ENCODE measurements at places on chromosomes 13 and 19.

GRCh38 chr19:38793177-38793576, 4.2 kb downstream of the LGALS7B start:
- DNase-seq: peak; percentile 26

GRCh38 chr13:109788372-109789111, 2.2 kb upstream of the IRS2 start:
- no peak for DNase-seq

GRCh38 chr19:48484931-48485612, 15.9 kb downstream of the CYTH2 start:
- no peak for DNase-seq

GRCh38 chr13:79780240-79780639, 299.3 kb downstream of the NDFIP2 start:
- no peak for DNase-seq

DNA sequence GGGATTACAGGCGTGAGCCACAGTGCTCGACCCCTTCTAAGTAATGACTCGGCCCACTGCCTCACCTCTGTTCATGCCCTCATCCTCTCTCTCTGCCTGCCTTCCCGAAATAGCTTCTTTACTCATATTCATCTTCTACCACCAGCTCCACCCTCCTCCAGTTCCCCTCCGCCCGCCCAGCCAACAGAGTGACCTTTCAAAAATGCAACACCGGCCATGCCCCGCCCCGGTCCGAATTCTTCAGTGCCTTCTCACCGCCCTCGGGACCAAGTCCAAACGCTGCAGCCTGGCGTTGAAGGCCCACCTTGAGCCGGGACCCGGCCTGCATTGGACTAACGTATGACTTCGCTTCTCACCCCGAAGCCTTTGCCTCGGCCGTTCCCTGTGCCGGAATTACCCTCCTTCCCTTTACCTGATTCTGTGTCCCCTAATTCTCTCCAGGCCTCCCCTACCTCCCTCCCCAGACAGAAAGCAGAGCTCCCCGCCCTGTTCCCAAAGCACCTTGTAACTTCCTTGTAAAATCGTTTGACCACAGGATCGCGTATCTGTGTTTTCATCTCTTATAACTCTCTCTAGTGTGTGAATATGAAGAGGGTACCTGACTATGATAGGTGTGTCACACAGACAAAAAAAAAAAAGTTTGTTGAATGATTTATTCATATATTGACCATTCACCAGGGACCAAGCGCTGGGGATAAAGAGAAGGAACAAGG, 8.1 kb upstream of the MUC16 start:
- DNase-seq: no peak

- DNase-seq: no peak
These were observed 24.3 kb downstream of the AMER2 start for GRCh38 chr13:25147638-25148401.

DNA sequence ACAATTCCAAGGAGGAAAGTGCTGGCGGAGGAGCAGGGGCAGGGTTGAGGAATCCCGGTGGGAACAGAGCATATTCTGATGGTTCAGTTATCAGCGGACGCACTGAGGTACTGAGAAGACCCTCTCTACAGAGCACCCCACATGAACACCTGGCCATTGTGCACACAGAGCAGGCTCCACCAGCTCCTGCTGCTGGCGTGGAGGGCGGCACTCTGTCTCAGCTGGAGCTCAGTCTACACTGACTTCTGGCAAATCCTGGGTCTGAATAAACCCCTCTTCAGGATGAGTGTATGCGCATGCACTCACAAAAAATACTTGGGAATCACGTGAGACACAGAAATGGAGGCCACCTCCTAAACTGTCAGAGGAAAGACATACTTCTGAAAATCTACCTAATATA, 114.4 kb upstream of the IRS2 start:
- DNase-seq: no peak

DNA sequence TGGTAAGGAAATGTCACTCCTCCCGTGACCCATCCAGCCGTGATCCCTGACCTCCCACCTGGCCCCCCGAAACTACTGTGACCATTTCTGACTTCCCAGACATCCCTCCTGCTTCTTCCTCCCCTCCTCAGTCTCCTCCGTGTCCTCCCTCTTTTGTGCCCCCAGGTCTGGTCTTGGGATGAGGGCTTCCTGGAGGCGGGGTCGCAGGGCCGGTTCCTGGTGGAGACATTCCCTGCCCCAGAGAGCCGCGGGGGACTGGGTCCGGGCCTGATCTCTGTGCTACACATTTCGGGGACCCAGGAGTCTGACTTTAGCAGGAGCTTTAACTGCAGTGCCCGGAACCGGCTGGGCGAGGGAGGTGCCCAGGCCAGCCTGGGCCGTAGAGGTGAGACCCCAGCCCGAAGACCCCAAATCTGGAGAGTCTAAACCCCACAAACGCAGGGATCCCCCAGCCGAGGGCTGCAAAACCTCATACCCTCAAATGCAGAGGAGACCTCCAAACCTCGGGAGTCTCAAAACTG, 5.0 kb downstream of the KIRREL2 start:
- no peak for DNase-seq

DNA sequence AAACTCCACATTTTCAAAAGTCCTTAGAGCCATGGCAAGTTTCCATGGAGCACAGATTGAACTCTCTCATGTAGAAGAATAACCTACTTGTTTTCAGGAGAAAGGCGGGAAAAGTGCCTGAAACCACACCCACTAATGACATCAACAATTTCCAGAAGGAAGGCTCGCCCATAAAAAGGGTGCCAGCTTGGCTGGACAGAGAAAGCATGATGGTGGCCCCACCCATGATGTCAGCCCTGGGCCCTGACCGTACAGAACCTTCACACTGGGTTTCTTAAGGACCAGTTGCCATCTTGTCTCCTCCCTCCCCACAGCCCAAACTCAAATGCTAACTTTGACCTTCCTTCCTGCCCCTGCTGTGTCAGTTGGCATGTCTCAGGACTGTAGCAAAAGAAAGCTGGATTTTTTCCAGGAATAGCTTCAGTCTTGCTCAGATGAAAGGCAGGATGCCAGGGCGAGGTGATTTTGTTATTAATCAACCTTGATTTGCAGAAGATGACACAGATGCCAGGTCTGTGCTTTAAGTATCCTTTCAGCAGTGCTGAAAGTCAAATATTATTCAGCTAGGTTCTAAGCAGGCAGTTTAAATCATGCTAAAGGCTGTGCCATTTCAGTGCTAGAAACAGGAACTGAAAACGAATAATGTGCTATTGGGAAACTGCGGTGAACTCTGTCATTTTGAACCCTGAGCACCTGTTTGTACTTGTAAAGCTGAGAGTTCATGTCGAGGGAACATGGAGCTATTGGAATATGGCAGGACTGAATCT, 89.5 kb upstream of the RFC3 start:
- no peak for DNase-seq

GRCh38 chr13:99729745-99730144, 228.5 kb downstream of the TM9SF2 start:
- DNase-seq: no peak

- no peak for DNase-seq
These were observed 12.4 kb upstream of the BBC3 start for GRCh38 chr19:47243364-47243775.

DNA sequence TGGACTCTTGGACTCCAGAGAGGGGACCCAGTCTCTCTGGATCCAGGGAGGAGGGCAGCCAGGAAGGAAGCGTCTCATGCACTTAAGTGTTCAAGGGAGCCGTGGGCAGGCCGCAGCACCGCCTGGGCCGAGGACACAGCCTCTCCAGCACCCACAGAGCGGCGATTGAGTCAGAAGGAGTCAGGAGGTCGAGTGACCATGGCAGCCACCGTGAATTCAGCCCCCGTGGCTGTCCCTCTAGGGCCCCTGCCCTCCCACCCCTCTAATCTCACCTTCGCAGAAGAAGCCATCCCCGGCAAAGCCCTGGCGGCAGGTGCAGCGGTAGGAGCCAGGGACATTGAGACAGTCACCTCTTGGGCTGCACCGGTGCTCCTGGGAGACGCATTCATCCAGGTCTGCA, 38.0 kb downstream of the FBN3 start:
- DNase-seq: no peak

- no peak for DNase-seq
These were observed 325.4 kb downstream of the DLEU7 start for GRCh38 chr13:50518131-50518530.

DNA sequence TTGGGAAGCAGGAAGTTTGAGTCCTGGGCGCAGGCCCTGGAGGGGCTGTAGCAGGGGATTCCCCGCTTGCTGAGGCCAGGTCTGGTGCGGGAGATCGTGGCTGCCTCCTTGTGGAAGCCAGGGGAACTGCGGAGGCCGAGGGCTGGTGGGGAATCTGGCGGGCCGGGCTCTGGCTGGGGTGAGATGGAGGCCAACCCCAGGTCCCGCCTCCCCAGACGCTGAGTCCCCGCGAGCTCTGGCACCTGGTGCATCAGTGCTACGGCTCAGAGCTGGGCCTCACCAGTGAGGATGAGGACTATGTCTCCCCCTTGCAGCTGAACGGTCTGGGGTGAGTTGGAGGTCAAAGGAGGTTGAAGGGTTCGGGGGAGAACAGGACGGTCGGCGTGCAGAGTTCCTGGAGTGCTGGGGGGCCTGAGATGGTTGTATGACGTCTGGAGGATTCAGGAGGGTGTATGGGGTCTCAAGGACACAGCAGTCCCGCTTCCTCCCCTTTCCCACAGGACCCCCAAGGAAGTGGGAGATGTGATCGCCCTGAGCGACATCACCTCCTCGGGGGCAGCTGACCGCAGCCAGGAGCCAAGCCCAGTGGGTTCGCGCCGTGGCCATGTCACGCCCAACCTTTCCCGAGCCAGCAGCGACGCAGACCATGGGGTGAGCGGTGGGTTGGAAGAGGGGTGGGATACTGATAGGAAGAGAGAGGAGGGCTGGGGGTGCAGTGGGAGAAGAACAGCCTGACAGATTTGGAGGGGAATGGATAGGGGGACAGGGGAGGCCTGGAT, 13.1 kb downstream of the GRAMD1A start:
- peak; percentile 71 for DNase-seq

GRCh38 chr19:34241513-34242337, 12.6 kb upstream of the GARRE1 start:
- DNase-seq: no peak

DNA sequence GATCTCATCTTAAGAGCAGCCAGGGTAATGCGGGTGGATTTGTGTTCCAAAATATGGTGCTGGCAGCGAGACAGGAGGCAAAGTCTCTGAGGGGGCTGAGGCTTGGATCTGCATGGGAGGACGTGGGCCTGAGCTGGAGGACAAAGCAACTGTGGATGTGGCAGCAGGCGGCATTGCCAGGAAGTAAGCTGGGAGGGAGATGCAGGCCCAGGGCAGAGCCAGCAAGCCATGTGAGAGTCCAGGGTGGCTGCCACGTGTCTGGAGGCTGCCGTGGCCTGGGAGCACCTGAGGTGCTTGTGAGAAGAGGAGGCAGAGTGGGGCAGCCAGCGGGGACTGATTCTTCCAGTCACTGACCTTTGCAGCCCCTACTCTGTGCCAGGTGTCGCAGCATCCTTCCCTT, 52.0 kb downstream of the DPF1 start:
- no peak for DNase-seq

DNA sequence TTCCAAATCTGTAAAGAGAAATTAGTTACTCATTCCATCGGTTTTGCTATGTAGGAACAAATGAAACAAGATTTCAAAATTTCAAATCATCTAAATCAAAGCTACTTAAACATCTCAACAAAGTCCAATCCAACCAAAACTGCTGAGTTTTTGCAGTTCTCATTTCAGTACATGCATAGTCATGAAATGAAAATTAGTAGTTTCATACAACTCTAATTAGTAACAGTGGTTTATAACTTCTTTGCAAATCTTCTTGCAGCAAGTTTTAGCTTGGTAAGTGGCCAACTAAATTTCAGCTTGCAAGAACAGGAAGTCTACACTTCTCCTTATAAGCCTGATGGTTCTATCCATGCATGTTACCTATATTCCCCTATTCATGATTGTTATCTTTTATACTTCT, 75.6 kb downstream of the SPRY2 start:
- peak; percentile 45 for DNase-seq

- DNase-seq: no peak
These were observed 4.0 kb upstream of the IGFL1 start for GRCh38 chr19:46225558-46226004.

DNA sequence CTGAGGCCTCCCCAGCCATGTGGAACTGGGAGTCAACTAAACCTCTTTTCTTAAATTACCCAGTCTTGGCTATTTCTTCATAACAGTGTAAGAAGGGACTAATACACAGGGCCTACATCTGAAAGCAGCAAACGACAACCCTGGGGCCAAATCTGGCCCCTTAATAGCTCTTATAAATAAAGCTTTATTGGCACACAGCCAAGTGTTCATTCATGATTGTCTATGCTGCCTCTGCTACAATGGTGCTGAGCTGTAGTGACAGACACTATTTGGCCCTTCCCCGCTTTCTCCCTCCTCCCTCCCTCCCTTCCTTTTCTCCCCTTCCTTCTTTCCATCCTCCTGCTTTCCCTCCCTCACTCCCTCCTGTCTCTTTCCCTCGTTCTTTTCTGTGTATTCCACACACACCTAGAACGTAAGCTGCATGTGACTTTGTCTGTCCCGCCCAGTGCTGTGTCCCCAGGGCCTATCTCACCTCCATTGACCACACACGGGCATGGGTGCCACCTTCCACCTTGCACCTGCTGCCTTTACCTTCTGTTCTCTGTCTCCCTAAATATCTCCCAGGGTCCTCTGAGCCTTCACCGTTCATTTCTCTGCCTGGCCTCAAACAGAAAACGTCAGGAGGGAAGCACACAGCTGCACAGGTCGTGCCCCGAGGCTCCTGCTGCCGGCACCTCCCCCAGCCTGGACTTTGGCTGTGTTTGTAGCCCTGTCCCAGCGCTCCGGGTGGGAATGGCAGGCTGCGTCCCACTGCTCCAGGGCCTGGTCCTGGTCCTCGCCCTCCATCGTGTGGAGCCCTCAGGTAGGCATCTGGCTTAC, at the start of gene PROZ:
PROZ (plus strand) TSS at position 720 of the 819 bp plus-strand sequence; CDS start at position 733, 13 bp downstream.
- DNase-seq: no peak

- DNase-seq: no peak
These were observed 904 bp upstream of the ARHGAP33 start for GRCh38 chr19:35774274-35775045.

DNA sequence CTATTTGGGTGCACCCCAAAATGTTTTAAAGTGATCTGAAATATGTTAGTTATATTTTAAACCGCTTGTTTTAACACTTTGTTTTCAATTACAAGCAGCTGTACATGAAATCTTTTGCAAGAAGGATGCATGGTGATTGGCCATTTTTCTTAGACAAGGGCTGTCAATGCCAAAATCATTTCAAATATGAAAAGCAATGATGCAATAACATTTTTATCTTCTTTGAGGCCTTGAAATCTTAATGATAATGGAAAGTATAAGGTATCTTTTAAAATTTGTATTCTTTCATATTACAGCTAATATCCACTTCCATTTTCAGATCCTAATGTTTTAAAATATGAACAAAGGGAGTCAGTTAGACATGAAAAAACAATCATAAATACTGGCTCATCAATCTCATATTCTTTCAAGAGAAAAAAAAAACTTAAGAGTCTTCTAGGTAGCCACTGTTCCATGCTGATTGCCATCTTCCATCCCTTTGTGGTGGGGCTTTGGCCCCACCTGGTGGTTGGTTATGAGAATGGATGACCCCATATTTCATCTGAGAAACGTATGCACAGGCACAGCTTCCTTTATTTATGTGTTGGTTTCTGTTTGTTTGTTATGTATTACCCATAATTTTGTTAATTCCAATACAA, 330.3 kb upstream of the MIR17HG start:
- peak; percentile 75 for DNase-seq

GRCh38 chr13:25910991-25911419, 140.8 kb downstream of the SHISA2 start:
- DNase-seq: no peak

- DNase-seq: no peak
These were observed 11.2 kb downstream of the ZNF347 start for GRCh38 chr19:53147645-53148044.

Measured in A673 (cell line).